Ureter (tissue), 1 donor: ENCODE measurements at places on chromosomes 7 and 10. TPM values are rescaled to one million over a fixed set of nuclear protein-coding genes. Genes with fewer than 3 reads are reported as not detected.

SPDYE16 gene
- total RNA-seq = 1.3 TPM

SLC29A4 gene
- total RNA-seq = 3.7 TPM

PDE6C gene
- total RNA-seq = not detected

- DNase-seq = no peak
These were observed 59.3 kb downstream of the CDCA7L start for GRCh38 chr7:21886396-21886795.

DNA sequence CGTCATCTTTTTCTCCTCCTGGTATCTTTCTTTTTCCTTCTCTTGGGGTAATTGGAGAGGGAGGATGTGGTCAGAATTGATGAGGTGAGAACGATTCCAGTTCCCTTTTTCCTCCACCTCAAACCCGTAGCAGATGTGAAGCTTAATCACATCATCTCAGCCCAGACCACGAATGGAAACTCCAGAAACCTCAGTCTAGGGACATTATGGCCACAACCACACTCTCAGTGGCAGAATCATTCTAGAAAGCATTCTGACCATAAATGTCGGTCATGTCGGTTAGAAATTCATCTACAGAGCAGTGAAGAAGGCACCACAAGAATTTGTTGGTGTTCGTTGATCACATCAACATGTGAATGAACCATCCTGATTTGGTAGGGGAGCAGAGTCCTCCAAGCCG is 78.7 kb downstream of the GATA3 start:
- no peak for DNase-seq

DNA sequence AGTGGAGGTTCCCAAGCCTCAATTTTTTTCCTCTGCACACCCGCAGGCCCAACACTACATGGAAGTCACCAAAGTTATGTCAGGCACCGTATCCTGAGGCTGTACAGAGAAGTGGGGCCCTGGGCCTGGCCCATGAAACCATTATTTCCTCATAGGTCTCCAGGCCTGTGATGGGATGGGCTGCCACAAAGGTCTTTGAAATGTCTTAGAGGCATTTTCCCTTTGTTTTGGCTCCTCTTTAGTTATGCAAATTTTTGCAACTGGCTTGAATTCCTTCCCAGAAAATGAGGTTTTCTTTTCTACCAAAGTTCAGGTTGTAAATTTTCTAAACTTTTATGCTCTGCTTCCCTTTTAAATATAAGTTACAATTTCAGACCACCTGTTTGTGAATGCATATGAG is 365.2 kb downstream of the HGF start:
- no peak for DNase-seq

DNA sequence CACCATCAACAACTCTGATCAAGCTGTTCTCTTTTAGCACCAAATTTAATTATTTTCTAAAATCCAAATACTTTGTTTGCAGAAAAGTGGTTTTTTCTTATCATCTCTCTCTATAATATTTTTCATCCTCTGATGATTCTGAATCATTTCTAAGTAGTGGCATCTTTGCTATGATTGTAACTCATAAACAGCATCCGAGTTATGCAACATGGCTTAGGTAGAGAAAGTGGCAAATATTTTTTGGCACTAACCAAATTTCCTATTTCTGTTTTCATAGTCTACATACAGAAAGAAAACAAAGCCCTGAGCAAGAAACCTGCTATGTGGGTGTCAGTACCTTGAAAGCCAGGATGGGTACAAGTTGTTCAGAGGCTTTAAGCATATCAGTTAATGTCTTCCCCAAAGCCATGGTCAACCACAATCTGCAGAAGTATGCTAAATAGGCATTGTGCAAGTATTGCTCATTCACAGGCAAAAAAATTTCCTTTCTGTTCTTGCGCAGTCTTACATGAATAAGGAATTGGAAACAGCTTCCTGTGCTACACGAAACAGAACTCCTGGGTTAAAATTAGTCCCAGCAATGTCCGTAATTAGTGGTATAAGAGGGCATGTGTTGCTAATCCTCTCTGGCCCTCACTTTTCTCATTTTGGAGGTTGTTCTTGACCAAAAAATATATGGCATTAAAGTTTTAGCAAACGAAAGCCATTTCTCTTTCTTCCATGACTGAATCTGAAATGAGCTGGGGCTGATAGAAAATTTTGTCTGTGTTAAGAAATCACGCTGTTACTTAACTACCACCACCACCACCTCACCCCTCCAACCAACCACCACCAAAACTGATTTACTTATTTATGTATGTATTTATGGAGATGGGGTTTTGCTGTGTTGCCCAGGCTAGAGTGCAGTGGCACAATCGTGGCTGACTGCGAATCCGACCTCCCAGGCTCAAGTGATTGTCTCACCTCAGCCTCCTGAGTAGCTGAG is 325.6 kb upstream of the MAGI2 start:
- no peak for DNase-seq

GRCh38 chr7:111266613-111267012 is 175.7 kb downstream of the LRRN3 start:
- DNase-seq = no peak

GRCh38 chr10:132407846-132408278 is 10.9 kb downstream of the PWWP2B start:
- peak; percentile 93 for DNase-seq

GRCh38 chr7:105805447-105806019 is 70.9 kb downstream of the ATXN7L1 start:
- DNase-seq = no peak

GRCh38 chr7:126079581-126079980 is 1150.0 kb upstream of the POT1 start:
- DNase-seq = no peak

DNA sequence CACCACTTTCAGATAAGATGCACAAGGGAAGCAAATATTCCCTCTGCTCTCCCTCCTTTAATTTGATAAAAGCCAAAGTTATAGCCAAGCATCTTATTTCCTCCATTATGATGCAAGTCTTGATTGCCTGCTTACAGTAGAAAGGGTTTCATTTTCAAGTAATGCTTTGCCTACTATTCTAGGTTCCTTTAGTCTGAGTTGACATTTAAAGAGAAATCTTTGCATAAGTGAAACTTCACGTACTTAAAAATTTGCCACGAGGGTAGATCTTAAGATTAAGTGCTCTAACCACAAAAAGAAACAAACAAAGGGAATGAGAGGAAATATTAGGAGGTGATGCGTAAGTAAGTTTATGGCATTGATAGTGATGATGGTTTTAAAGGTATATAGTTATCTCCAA is 78.1 kb upstream of the VWDE start:
- DNase-seq = no peak

DNA sequence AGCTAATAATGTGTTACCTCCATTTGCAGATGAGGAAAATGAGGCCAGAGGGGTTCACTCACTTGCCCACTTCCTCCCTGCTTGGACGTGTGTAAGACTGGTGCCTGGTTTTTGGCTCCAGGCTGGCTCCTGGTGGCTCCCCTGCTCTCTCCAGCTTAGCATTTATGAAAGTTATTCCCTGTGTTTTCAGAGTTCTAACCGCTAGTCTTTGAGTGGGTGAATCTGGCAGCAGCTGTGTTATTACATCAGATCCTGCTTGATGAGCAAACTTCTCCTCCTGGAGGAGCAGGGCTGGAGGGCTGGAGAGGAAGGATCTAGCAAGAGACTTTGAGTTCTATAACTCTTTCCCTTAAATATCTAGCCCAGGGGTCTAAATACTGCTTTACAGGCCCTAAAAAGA is 80.9 kb upstream of the AGBL3 start:
- DNase-seq = peak; percentile 56

- no peak for DNase-seq
These were observed 139.4 kb downstream of the SVIL start for GRCh38 chr10:29495366-29495765.
